ENCODE measurements at places on chromosomes 4 and X.

GRCh38 chr4:139453041-139453370 is 915 bp upstream of the RAB33B start:
- DNase-seq: no peak

GRCh38 chrX:19814778-19815177 is 72.6 kb downstream of the SH3KBP1 start:
- no peak for DNase-seq

- DNase-seq: no peak
Observed at GRCh38 chrX:12991575-12991974, 16.7 kb downstream of the TMSB4X start.

GRCh38 chr4:185110375-185110823 is 32.7 kb upstream of the SLC25A4 start:
- no peak for DNase-seq

GRCh38 chrX:97145934-97146333 is 262.2 kb downstream of the RPA4 start:
- DNase-seq: no peak

DNA sequence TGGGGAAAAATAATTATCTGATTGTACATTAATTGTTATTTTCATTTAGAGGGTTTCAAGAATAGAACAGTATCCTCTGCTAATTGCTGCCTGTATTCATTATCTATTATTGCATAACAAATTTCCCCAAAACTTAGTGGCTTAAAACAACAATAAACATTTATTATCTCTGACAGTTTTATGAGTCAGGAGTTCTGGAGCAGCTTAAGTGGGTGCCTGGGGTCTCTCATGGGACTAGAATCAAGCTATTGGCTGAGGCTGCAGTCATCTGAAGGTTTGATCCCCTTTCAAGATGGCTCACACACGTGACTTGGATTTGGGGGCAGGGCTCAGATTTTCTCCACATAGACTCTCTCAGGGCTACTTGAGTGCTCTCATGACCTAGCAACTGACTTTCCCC is 98.1 kb upstream of the JADE1 start:
- DNase-seq: no peak

- DNase-seq: no peak
Observed at GRCh38 chr4:55438314-55438713, 42.6 kb downstream of the TMEM165 start.

DNA sequence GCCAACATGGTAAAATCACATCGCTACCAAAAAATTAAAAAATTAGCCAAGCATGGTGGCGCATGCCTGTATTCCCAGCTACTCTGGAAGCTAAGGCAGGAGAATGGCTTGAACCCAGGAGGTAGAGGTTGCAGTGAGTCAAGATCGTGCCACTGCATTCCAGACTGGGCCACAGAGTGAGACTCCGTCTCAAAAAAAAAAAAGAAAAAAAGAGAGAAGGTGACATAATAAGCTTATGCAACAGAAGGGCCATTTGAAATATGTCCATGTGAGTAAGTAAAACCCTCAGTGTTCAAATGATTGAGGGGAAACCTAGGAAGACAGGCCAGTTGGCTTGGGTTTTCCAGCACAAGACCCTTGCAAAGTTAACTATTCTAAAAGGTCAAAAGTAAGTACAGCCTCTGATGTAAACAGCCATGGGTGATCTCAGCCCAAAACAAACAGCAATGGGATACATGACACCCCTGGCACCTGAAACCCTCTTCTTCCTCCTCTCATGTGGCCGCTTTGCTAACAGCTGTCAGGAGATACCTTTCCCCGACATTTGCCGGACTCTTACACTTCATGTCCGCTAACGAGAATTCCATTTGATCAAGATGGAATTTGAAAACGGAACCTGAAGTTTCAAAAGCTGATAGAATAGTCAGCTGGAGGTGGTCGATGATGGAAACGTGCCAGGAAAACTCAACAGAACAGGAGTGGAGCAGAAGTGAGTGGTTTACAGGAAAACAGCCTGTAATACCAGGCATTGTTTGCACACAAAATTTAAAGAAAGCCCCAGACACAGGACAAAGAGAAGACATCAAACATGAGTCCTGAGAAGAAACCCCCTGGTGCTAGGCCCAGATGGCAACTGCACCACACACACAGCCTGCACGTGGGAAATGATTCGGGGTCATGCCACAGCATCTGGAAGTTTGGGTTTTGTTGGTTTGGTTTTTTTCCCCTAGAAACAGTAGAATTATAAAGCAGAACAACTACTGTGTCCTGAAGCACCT is 93.0 kb upstream of the STS start:
- DNase-seq: no peak

DNA sequence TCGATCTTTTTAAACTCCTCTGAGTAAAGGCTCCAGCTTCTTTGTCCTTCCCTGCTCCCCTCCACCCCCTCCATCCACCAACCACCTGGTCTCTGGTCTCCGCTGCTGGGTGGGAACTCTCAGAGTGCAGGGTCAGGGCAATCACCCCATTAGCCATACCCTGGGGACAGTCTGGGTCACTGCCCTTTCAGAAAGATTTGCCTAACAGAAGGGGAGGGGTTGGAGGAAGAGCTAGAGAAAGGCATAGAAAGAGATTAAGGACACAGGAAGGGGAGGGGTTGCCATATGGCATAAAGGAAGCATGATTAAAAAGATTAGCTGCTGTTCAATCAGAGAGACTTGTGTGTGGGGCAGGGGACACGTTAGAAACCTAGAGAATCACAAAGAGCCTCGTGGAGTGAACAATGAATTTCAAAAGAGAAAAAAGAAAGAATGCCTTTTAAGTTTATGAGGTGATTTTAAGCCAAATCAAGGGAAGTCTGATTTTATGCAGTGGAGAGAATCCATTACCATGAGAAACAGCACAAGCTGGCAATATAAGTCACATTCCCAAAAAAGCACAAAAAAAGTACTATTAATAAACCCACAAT is 115.5 kb upstream of the ACSL4 start:
- DNase-seq: no peak

- peak; percentile 62 for DNase-seq
Observed at GRCh38 chrX:150365051-150365989, 2.2 kb downstream of the MAMLD1 start.

GRCh38 chrX:68536884-68537283 is 38.0 kb downstream of the YIPF6 start:
- DNase-seq: no peak

- DNase-seq: no peak
Observed at GRCh38 chr4:24745172-24745895, 50.0 kb upstream of the SOD3 start.

DNA sequence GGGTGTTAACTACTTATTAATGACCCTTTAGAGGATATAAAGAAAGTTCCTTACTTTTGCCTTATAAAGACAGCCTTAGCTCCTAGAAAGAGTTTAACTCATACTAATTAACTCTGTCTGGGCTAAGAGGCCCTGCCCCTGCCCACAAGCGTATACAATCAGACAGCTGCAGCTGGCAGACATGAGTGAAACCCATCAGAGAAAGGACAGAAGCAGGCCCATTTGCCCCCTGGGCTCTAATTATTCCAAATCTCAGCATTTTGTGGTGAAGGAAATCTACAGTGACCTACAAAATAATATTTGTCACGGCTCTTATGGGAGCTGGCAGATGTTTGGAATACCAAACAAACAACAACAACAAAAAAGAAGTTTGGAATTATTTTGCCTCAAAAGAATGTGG is 71.8 kb downstream of the CHRDL1 start:
- no peak for DNase-seq

- DNase-seq: no peak
Observed at GRCh38 chr4:44237643-44238042, 211.0 kb downstream of the KCTD8 start.

- no peak for DNase-seq
Observed at GRCh38 chr4:59994118-59994517, 1206.0 kb upstream of the ADGRL3 start.

- no peak for DNase-seq
Observed at GRCh38 chr4:63589796-63590195, 819.5 kb downstream of the TECRL start.

DNA sequence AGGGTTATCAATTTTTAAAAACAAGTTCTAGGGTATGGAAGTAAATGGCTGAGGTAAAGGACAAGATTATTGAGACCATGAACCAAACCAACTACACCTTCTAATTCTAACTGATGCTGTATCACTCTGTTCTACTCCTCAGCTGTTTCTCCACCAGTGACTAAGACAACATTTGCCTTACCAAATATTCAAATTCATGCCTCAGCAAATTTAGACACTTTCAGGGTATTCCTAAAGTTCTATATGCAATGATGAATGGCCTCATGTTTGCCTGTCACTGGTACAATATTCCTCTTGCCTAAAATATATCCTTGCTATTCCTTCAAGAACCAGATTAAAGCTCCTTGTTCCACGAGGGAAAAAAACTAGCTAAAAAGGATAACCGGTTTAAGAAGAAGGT is 5.0 kb downstream of the RPL9 start:
- DNase-seq: no peak

DNA sequence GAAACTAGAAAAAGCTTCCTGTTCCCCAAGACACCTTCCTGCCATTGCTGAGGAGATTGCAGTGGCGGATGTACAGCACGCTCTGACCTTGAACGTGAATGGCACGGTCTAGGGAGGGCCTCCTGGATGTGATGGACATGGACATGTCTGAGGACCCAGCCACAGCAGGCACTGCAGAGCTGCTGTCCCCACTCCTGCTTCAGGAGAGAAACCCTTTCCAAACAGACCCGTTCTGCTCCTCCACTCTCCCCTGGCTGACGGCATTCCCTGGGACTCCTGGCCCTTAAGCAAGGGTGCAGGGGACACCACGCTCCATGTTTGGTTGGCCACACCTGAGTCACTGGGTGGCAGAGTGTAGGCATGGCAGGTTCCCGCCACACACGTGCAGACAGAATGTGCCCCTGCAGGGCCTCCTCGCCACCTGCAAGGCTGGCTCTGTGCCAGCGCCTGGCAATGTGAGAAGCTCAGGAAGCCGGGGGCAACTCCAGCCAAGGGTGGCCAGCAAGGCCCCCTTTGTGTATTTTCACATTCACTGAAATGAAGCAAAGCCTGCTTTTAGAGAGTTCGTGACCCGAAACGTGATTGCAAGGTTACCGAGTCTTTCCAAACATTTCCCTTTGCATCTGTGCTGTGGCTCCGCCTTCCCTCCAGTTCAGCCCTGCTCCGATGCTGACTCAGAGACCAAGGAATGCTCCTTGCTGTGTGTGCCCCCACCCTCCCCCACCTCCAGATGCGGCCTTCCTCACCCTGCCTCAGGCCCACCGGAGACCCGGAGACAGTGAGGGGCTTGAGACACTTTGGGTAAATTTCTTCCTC is 46.1 kb downstream of the HTRA3 start:
- DNase-seq: no peak
